Astrocyte of the spinal cord (primary cell): ENCODE measurements at places on chromosomes 13 and 19.

DNA sequence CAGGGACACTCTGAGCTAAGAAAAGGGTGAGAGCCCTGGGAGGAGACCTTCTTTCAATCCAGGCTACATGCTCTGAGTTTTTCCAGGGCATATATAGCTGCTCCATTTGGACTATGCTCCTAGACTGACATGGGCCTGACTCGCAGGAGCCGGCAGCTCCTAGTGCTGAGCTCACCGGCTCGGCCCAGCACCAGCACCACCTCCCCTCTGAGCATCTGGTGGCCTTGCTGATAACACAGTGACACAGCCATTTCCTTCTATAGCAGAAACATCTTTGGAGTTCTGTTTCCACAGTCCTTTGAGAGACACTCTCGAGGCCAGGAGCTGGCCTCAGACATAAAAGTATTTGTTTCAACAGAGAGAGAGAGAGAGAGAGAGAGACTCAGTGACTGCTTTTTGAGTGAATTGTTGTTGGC is 184.9 kb downstream of the TM9SF2 start:
- peak; percentile 67 for DNase-seq

- DNase-seq: no peak
These were observed 45.8 kb downstream of the SOX1 start for GRCh38 chr13:112112534-112113276.

DNA sequence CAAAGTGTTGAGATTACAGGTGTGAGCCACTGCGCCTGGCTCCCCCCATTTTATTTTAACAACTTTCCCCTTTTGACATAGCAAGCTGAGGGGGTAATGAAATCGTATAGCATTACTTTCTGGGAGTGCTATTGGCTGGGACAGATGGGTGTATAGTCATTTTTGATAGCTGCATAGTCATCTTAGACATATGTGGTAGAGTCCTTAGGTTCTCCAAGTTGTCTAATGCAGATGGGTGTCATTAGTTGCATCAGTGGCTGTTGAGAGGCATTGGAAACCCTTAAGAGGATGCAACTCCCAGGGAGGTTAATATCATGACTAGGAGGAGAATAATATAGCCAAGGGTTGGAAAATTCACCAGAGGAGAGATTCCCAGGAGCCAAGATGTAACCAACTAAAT is 28.6 kb upstream of the PNMA8B start:
- no peak for DNase-seq

GRCh38 chr13:20772401-20773131 is 1.2 kb downstream of the EEF1AKMT1 start:
- DNase-seq: no peak

- DNase-seq: no peak
These were observed 19.6 kb upstream of the FAM124A start for GRCh38 chr13:51202477-51203046.

GRCh38 chr13:74306496-74306895 is 172.3 kb upstream of the KLF12 start:
- DNase-seq: peak; percentile 46
